ENCODE measurements at places on chromosomes 1 and 21.
A peak's percentile ranks its signal among the peaks of the same experiment; 100 is the strongest.

GRCh38 chr1:46302641-46303037, 777 bp downstream of the LRRC41 start:
- DNase-seq, result no peak

GRCh38 chr1:5200006-5200405, 545.6 kb downstream of the AJAP1 start:
- no peak for DNase-seq

- DNase-seq, result no peak
These were observed 82.1 kb downstream of the VPS26C start for GRCh38 chr21:37184784-37185593.

DNA sequence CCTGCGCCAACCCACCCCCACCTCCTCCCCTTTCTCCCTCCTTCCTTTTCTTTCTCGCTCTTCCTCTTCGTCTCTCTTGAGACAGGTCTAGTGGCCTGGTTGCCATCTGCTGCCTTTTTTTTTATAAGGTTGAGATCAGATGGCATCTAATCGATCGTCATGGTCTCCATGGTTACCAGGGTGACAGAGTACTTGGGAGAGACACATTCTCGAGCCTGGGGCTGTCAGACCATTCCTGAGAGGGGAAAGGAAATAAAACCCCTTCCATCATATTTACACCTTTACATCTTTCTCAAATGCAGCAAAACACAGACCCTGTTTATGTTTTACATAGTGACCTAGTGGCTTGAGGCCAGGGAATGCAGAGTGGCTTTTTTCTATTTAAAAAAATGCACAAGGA, 53.5 kb upstream of the SLC22A15 start:
- DNase-seq, result no peak

DNA sequence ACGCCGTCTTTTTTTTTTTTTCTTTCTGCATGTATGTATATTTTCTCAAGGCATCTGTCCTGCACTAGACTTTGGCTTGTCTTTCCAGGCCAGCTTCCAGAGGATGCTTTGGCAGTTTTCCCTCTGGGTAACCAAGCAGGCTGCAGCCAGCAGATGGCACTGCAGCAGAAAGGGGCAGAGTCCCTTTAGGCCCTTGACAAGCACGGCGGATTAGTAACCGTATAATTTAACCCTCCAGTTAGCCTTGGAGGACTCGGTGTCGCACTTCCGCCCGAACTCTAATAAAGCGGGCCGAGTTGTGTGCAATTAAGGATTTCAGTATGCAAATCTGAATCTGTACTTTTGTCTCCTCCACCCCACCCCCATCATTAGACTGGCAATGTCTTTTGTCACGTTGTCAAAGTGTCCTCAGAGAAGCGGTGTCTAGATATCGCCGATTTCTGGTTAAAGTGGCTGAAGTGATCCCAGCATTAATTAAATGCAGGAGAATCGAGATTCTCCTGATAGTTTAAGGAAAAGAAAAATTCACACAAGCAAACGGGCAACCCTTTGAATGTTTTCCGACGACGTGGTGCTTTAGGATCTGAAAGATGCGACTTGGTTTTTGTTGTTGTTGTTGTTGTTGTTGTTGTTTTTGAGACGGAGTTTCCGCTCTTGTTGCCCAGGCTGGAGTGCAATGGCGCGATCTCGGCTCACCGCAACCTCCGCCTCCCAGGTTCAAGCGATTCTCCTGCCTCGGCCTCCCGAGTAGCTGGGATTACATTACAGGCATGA, 1.1 kb upstream of the TMEM167B start:
- DNase-seq, result peak; percentile 23

GRCh38 chr1:77126307-77126706, 92.9 kb downstream of the PIGK start:
- DNase-seq, result peak; percentile 43

- no peak for DNase-seq
These were observed 3.2 kb upstream of the ACTRT2 start for GRCh38 chr1:3018051-3018471.

Data from NCI-H1048 (cell line).